ENCODE measurements at places on chromosomes 2 and 18.
A peak's percentile ranks its signal among the peaks of the same experiment; 100 is the strongest.

GRCh38 chr2:240245706-240246105, 105.2 kb upstream of the OTOS start:
- no peak for DNase-seq

DNA sequence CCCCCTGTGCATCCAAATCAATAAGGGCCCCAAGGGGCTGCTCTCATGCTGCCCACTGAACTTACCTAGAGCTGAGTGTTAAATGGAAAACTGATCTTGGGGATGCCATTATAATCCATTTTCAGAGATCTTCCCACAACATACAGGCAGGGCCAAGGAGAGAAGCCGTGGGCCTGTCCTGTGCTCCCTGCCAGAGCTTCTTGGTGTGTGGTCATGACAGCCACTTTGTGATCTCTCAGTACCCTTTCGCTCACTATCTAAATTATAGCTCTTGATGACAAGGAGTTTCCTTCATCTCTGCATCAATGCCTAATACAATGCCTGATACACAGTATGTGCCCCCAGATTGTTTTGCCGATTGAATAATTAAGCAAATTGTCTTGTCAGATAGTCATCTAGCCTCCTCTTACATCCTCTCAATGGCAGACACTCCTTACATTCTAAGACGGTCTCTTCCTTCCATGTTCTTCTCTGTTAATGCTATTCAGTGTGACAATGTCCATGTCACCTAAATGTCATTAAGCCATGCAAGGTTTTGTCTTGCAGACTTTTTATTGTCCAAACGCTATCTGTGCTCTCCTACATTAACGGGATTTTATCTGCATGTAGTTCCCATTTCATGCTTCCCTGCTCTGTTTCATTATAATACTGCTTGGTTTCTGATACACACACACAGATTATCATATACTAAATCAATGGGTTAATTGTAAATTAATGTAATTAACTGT, 5.9 kb downstream of the CSRNP3 start:
- DNase-seq, result no peak

DNA sequence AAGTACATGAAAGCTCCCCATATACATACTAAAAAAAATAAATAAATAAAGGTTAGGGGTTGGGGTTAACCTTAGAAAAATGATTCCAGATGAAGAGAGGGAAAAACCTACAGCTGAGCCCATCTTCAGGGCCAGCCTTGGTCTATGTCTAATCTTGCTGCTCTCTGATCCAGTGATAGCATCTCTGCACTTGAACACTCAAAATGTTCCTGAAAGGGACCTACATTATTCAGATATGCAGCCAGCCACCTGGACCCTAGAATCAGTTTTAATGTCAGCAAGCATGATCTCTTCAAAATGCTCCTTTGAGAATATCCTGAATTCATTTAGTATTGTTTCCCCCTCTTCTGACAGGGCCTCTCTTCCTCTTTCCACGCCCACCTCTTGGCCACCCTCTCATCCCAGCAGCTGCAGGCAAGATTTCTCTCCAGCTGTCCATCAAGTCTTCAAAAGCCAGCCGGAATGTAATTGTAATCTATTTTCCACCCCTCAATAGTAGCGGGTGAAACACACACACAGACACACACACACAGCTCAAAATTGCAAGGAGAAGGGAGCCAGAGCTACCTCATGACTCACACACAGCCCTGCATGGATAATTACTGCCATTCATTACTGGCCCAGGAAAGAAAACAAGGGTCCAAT, 135.5 kb downstream of the MYO3B start:
- DNase-seq, result no peak

GRCh38 chr2:230323385-230324106, 3.4 kb upstream of the SP140L start:
- no peak for DNase-seq

DNA sequence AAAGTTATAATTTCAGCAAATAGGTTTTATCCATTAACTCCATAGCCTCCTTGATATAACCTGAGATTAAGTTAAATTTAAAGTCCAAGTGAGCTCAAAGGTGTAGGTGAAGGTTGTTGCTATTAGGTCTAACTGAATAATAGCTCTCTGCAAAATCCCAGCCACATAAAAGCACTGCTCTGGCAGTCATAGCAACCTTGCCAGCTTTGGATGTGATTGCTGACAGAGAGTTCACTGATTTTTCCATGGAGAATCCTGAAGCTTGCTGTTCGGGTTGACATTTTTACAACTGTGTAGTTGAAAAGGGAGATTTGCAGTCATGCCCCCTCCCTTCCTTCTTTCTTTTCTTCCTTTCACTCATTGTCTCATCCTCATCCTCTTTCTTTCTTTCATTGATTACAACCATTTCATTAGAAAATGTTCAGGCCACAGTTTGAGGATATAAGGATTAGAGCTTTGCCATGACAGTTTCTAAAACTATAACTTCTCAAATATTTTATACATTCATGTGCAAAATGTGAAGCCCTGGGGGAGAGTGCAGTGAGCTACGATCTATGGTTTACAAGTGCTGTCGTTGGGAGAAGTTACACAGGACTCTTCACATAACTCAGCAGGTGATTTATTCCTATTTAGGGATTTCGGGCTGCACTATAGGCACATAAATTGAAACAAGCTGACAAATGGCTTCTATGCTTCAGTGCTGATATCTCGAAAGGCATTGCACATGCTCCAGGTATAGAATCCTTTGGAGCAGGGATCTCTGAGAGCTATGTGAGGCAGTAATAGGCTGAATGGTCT, 193.8 kb downstream of the LRRTM4 start:
- no peak for DNase-seq

GRCh38 chr2:119225105-119225865, 1.7 kb downstream of the STEAP3 start:
- no peak for DNase-seq

DNA sequence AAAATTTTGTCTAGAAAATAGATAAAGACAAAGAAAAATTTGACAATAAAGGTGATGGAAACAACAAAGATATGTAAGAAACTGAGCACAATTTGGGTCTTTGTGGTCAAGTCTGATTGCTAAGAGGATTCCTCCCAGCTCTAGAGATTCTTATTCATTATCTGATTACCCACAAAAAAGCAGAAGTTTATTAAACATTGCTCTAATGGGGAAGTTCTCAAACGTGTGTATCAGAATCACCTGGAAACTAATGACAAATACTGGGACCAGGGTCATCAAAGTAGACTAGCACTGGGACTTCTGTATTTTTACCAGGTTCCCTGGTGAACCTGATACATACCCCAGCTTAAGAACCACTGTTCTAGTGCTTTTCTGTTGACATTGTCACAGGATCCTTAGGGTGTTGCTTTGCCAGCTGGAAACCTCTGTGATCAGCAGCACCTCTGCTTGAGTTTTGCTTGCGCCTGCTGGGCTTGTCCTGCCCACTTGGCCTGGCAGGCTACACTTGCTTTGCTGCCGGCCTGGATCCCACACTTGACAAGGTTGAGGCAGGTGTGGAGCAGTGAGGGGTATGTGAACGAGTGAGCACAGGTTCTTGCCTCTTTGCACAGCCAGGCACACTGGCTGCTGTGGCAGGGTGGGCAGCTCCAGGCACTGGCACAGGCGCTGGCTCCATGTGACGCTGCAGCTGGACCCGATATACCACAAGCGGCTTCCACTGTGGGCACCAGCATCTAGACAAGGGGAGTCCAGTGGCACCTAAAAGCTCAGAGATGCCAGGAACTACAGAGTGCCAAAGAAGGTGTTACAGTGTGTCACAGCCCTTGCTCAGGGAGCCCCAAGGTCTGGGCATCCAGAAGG, 6.2 kb upstream of the GORASP2 start:
- no peak for DNase-seq

GRCh38 chr18:35289293-35289692, 736 bp downstream of the ZSCAN30 start:
- DNase-seq, result no peak

GRCh38 chr2:11863103-11863502, 116.7 kb downstream of the LPIN1 start:
- DNase-seq, result no peak

DNA sequence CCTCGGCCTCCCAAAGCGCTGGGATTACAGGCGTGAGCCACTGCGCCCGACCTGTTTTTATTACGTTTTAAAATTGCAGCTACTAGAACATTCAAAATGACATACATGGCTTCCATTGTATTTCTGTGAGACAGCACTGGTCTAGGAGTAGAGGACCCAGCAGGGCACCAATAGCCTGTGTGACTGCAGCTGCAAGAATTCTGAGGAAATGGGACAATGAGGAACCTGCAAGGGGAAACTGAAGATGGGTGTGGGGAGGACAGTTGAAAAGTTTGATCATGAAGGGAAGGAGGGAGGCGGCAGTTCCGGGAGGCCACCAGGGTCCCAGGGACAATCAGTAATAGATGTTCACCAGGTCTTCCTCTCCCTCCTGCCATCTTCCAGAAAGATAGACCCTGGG, 13.9 kb upstream of the DNPEP start:
- DNase-seq, result no peak

- no peak for DNase-seq
These were observed 65.3 kb downstream of the ZC3H6 start for GRCh38 chr2:112340475-112341267.

DNA sequence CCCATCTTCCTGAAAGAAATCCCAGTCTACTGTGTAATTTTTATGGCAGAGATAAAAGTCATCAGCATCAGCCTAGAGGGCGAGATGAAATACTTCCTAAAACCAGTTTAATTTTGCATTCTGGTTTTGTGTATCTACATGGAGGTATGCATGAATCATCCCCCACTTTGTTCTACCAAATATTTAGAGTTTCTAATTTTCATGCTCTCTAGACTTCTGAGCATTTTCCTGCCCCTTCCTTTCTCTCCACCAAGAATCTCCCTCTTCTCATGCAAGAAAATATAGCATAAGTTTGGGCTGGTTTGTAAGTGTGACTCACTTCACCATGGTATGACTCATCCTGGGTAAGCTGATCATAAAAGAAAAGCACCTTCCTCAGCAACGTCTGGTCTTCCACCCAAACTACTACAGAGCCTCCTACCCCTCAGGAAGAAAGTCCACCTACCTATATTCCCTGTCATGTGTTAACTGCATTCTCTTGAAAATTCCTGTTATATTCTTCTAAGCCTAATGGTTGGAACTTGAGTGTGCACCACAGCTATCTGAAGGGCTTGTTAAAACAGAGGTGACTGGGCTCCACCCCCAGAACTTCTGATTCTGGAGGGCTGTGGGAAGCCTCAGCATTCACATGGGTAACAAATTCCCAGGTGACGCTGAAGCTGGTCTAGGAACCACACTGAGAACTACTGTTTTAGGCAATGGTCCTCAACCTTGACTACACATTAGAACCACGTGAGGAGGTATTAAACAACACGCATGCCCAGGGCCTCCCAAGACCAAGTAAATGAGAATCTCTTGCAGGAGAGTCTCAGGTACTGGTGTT, 37.4 kb upstream of the RAPGEF4 start:
- no peak for DNase-seq

- peak; percentile 78 for DNase-seq
These were observed at the start of gene KRTCAP3 for GRCh38 chr2:27441958-27442919. TSS of gene KRTCAP3 (plus strand) at chr2:27442381. CDS start at chr2:27442413, 32 bp downstream.

GRCh38 chr18:13804305-13804704, 19.6 kb upstream of the MC5R start:
- no peak for DNase-seq

DNA sequence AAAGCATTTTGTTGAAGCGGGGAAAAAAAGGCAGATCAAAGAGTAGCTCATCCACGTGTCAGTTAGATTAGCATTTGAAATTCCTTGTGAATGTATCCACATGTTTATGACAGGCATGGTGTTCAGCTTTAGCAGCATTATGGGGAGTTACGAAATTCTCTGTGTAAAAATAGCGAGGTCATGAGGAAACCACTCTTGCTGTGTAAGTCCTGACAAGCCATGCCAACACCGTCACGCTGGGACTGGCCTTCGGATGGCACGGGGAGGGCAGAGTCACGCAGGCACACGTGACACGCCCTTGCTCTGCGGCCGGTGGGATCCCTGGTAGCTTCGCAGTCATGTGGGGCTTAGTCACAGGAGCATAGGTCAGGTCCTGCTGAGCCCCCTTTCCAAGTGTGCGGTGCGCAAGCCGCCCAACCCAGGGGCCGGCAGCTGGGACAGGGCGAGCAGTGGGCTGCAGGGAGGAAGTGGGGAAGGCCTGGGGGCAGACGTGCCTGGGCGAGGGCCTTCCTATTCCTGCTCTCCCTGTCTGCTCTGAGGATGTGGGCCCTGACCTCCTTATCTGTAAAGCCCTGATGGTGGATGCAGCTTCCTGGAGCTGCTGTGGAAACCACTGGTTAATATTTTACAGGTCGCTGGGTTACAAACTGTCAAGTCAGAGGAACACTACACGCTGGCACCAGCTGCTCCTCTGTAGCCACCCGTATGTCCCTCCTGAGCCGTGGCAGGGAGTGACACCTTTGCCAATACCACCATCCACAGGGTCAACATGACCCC, 18.0 kb downstream of the MBP start:
- DNase-seq, result no peak

DNA sequence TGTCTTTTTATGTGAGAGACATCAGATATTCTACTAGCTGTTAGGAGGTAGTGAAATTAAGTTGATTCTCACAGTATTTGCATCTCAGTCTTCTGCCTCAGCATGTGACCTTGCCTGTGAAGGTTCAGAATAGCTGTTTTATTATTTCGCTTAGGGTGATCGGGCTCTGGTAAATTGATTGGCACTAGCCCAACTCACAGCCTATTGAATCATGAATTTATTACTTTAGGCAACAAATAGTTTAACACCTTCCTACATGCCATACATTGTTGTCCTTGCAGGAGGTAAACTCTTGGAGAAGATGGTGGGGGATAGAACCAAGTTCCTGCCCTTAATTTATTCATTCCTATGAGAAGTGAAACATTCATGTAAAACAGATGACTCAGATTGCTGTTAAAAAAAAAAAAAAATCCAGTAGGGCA, 101.9 kb downstream of the GPD2 start:
- DNase-seq, result peak; percentile 1

GRCh38 chr2:241988146-241988545, 118.6 kb downstream of the RTP5 start:
- DNase-seq, result no peak

DNA sequence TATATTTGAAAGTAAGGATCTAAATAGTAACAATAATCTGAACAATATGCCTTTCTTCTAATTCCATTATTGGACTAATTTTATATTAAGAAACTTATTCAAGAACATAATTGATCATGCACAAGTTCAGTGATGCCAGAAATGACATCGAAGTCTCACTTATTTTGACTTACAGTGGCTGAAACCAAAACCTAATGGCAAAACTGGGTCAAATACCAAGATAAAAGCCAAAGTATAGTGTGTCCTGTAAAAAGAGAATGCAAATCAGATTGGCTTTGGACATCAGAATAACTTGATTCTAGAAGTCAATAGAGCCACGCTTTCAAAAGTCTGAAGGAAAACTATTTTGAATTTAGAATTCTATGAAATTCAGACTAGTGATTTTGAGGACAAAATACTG, 137.2 kb downstream of the FTCDNL1 start:
- DNase-seq, result no peak

DNA sequence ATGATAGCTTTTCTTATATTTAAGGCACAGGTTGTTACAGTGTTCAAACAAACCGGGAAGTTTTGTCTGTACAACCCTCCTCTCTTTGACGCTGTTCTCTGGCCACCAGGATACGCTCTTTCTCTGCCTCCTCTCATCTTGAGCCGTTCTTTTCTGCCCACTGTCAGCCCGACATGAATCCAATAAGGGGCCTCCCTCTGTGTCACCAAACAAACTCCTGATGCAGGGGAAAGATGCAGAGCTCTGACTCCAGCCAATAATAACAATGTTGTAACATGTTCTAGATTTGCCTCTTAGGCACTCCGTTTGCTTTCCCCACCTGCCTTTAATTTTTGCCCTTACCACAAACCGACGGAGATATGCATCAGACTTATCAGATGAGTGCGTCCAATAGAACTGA, 449.3 kb downstream of the SLC4A3 start:
- no peak for DNase-seq

All from NT2/D1 (cell line).